Coronary artery (tissue), 2 donors: ENCODE measurements at places on chromosomes 16 and 17.
A peak's percentile ranks its signal among the peaks of the same experiment; 100 is the strongest.

DNA sequence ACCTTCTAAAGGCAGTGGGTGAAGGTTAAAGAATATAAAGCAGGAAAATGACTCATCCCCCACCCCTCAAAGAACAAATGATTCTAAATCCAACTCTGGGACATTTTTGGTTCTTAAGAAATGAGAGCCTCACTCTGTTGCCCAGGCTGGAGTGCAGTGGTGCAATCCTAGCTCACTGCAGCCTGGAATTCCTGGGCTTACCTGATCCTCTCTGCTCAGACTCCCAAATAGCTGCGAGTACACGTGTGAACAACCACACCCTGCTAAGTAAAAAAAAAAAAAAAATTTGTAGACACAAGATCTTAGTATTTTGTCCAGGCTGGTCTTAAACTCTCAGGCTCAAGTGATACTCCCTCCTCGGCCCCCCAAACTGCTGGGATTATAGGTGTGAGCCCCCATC is 298.8 kb upstream of the MAF start:
- no peak for DNase-seq

DNA sequence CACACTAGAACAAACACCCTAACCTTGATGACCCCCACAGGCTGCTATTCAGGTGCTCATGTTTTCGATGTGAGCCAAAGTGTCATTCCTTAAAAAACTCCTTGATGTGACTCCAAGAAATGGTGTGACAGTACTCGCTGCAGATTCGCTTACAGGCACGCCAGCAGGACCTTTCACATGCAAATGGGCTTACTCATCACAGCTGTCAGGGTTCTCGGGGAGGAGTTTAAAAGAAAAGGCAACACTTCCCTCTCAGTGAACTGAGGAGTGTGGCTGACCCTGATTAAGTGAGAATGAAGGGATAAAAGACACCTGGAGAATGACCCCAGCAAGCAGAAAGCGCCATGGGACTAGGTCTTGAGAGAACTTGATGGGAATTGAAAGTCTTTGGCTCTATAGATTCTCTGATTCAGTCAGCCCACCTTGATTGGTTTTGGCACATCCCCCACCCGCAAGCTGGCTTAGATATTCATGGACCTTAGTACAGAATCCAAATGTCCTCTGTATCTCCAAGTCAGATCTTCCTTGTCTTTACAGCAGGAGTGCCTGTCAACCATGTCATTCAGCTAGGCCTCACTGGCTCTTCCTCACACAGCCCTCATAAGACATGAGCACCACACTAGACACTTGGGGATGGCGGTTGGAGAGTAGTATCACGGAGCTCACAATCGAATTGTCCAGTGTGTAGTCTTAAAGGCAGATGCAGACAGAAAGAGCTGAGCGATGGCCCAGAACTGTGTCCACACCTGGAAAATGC is 82.6 kb downstream of the HIC1 start:
- no peak for DNase-seq

DNA sequence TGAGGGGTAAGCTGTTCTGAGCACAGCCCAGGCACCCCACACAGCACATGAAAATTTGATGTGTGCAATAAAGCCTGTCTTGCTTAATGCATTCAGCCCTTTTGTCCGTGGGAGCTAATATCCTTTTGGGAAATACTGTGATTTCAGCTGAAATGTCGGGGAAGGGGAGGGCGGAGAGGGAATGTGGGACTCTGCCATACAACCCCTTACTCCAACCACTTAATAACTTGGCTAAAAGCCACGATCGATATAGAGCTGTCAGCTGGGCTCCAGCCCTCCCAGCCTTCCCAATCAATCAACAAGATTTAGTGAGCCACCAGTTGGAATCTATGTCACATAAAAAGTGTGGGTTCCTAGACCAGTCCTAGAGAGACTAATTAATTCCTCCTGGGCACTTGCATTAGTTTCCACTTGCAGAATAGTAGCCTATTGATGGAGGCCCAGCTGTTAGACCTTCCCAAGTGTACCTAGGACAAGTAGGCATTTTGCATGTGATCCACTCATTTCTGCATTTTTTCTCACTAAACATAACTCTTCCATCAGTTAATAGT is 82.7 kb upstream of the PIRT start:
- no peak for DNase-seq

- DNase-seq = no peak
Observed at GRCh38 chr16:82331397-82331796, 161.4 kb upstream of the MPHOSPH6 start.

- no peak for DNase-seq
Observed at GRCh38 chr17:73630531-73630930, 13.7 kb downstream of the SDK2 start.

- no peak for DNase-seq
Observed at GRCh38 chr17:78122931-78123249, 5.7 kb downstream of the TMC6 start.

GRCh38 chr16:87929986-87930385 is 6.3 kb downstream of the CA5A start:
- DNase-seq = no peak

GRCh38 chr17:46180892-46181274 is 12.3 kb downstream of the KANSL1 start:
- DNase-seq = no peak

DNA sequence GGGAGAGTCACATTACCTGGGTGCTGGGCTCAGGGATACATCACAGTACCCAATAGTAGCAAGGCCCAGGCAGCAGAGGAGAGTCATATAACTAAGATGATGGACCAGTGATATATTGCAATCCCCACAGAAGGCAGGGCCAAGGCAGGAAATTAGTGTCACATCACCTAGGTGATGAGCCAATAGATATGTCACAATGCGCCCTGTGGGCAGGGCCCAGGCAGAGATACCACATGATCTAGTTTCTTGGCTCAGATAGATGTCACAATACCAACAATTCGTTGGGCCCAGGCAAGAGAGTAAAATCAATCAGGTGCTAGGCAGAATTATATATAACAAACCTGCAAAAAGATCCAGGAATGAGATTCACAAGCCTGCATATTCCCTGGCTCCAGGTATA is 2111.5 kb downstream of the TP53TG3F start:
- DNase-seq = no peak

DNA sequence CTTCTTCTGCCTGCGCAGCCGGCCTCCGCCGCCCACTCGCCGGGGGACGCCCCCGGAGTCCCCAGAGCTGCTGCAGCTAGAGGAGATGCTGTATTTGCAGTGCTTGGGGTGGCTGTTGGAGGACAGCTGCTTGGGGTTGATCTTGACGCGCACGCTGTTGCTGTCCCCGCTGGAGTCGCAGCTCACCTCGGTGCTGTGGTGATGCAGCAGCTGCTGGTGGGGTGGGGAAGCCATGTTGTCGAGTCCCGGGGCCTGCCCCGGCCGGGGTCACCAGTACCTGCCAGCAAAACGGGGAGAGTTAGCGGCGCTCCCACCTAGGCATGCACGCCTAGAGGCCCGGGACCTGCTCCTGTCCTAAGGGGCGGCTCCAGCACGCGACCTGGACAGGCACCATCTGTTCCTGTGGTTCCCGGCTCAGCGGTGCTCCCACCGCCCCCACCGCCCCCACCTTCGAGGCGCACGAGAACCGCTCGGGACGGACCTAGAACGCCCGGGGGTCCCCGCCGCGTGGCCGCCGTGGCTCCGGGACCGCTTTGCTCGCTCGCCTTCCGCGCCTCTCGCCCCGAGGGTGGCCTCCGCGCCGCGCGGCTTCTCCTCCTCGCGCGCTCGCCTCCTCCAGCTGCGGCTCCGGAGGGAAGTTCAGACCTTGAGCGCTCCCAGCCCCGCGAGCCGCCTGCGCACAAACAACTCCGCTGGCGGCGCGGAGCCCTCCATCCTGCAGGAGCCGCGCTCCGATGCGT is 863 bp downstream of the ADCY9 start:
- peak; percentile 75 for DNase-seq

DNA sequence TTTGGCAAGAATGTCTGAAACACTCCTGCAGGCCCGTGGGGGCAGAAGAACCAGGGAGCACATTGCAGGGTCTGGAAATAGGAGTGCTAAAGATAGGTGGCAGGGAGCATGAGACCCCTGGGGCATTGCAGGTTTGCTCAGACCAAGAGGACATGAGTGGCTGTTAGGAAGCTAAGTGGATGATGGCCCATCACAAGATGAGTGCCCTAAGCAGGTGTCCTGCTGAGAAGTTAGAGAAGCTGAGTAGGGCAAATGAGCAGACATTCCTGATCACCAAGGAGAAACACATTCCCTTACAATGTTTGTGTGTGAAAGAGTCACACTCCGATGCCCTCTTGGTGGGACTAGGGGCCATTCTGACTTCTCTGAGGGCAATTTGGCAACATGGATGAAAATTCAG is 9.9 kb downstream of the MLYCD start:
- DNase-seq = no peak

GRCh38 chr16:48158296-48158695 is 2.5 kb upstream of the ABCC12 start:
- DNase-seq = no peak

GRCh38 chr17:12256380-12256995 is 235.8 kb downstream of the MAP2K4 start:
- no peak for DNase-seq

DNA sequence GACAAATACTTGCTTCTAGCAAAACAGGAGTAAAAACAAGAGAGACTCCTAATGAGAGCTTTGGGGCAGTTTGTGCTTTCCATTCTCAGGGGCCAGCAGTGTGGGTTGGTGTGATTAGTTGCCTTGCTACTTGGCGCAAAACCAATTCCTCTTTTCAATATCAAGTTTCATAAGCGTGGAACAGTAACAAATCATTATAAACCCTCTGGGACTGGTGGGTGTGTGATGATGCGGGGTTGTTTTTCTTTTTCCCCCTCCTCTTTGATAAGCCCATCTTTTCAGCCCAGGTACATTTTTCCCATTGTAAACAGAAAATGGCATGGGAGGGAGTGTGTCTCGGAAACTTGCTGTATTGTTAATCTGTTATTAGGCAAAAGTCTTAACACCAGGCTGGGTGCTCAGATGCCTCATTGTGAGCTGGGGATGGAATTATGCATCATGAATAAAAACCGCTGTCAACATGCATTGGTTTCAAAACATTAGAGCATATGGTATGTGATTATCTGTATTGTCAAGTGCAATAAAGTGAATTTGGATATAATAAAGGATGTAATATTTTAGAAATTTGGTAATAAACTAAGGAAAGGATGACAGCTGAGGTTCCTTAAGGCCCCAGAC is 166.4 kb downstream of the CCDC182 start:
- DNase-seq = no peak

- no peak for DNase-seq
Observed at GRCh38 chr17:9175700-9176467, 154.6 kb downstream of the NTN1 start.

DNA sequence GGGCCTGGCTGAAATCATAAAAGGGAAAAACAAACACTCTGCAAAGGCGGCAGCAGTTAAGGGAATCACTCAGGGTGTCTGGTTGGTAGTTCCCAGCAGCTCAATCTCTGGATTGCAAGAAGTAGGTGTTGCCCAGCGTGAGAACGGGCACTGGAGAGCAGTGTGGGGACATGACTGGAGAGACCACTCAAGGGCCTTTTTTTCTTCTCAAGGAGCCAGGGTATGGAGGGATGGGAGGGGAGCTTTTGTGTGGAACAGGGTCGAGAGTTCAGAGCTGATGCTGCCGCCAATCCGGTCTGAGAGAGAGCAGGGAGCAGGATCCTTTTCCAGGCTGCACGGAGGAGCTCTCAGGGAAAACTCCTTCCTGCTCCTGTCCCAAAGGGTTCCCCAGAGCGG is 15.2 kb downstream of the SCNN1B start:
- DNase-seq = no peak

DNA sequence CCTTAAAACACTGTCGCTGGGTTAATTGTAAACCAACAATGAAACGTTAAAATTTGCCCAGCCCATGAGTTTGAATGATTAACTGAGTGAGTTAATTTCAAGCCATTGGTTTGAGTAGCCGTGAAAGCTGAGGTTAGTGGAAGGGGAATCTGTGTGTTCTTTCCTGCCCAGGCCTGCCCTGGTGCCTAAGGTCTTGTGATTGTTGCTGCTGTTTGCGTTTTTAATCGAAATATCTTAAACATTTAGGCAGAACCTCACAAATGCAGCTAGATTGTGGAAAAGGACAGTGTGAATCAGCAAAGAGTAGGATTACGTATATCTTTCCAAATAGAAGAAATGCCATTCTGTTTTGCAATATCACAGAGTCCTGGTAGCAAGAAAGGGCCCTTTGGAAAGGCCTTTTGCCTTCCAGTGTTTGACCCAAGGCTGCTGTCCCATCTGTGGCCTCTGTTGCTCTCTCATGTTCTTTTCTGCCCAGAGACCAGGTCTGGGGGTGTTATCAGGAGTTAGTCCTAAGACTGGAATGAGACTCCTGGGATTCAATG is 113.8 kb downstream of the MSI2 start:
- DNase-seq = no peak

DNA sequence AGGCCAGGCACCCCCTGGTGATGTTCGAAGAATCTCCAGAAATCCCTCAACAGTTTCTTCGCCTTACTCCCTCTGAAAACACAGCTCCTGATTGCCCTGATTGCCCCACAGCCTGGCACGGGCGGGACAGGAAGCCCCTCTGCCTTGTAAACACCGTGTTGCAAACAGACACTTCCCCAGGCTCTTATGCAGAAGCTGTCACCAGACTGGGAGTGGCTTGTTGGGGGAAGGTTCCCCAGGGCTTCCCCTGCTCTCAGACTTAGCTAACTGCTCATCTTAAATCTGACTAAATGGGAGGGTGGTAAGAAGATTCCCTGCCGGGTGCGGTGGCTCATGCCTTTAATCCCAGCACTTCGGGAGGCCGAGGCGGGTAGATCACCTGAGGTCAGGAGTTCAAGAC is 11.2 kb downstream of the PIK3R5 start:
- DNase-seq = no peak

GRCh38 chr17:8253801-8254200 is 4.7 kb downstream of the PFAS start:
- no peak for DNase-seq

DNA sequence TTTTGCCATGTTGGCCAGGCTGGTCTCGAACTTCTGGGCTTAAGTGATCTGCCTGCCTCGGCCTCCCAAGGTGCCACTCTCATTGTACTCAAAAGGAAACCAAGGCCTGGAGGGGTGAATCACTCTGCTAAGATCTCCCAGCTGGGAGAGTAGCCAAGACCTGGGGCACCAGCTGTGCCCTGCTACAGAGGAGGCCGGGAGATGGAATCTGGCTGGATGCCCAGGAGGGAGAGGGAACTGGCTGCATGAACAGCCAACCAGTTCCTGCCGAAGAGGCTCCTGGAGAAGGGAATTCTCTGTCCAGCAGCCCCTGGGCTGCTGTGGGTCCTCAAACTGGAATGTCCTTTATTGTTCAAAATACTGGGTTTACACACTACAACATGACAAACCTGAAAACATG is 238.7 kb upstream of the CIBAR2 start:
- peak; percentile 84 for DNase-seq

- DNase-seq = no peak
Observed at GRCh38 chr16:24918641-24919040, 72.9 kb downstream of the SLC5A11 start.

GRCh38 chr16:49755716-49756505 is 100.0 kb downstream of the ZNF423 start:
- DNase-seq = no peak

GRCh38 chr16:24758373-24758772 is 28.9 kb downstream of the TNRC6A start:
- no peak for DNase-seq
